ENCODE measurements at places on chromosomes 13 and 19.
A peak's percentile ranks its signal among the peaks of the same experiment; 100 is the strongest.

DNA sequence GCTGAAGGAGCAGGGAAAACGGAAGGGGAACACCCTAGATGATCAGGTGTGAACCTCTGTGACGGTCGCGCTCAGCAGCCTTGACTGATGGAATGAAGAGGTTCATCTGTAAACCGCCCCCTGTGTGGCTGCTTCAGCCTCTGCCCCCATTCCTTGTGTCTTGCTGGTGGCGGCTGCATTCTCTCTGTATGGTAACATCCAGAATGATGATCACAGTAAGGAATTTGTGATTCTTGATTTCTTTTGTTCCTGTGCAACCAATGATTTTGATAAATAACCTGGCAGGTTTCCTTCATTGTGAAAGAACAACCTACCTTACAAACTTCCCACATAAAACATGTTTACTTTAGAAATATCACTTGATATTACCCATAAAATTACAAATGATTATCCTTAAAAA lies 118.7 kb upstream of the MCF2L start:
- no peak for DNase-seq

GRCh38 chr19:51473009-51473707 lies 5.2 kb upstream of the CEACAM18 start:
- DNase-seq = peak; percentile 69

- DNase-seq = no peak
Measured at GRCh38 chr13:110377178-110377825, 70.2 kb downstream of the COL4A2 start.

GRCh38 chr19:18196511-18196845 lies 3.5 kb downstream of the MPV17L2 start:
- DNase-seq = no peak

- DNase-seq = no peak
Measured at GRCh38 chr19:1168572-1169410, 5.3 kb downstream of the SBNO2 start.

GRCh38 chr13:67880916-67881315 lies 650.8 kb upstream of the PCDH9 start:
- no peak for DNase-seq

DNA sequence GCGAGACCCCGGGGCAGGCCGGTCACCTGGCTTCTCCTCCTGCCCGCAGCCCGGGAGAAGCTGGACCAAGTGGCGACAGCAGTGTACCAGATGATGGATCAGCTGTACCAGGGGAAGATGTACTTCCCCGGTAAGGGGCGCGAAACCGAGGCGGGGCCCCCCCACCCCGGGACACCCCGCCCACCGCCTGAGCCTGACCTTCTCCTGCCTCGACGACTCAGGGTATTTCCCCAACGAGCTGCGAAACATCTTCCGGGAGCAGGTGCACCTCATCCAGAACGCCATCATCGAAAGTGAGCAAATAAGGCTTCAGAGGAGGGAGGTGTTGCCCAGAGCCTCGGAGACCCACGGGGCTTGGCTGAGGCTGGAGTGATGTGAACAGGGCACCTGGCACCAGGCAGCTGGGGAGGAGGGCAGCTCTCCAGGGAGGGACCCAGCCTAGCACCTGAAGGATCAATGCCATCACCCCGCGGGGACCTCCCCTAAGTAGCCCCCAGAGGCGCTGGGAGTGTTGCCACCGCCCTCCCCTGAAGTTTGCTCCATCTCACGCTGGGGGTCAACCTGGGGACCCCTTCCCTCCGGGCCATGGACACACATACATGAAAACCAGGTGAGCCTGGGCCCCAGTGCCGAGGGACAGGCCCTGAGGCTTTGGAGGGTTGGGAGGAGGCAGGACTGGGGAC lies 629 bp downstream of the IZUMO4 start:
- no peak for DNase-seq

GRCh38 chr13:39688699-39689405 lies 33.4 kb downstream of the COG6 start:
- no peak for DNase-seq

- peak; percentile 26 for DNase-seq
Measured at GRCh38 chr19:53868091-53868891, 608 bp downstream of the MYADM start.

GRCh38 chr19:16795731-16796130 lies 33.5 kb upstream of the SIN3B start:
- no peak for DNase-seq

DNA sequence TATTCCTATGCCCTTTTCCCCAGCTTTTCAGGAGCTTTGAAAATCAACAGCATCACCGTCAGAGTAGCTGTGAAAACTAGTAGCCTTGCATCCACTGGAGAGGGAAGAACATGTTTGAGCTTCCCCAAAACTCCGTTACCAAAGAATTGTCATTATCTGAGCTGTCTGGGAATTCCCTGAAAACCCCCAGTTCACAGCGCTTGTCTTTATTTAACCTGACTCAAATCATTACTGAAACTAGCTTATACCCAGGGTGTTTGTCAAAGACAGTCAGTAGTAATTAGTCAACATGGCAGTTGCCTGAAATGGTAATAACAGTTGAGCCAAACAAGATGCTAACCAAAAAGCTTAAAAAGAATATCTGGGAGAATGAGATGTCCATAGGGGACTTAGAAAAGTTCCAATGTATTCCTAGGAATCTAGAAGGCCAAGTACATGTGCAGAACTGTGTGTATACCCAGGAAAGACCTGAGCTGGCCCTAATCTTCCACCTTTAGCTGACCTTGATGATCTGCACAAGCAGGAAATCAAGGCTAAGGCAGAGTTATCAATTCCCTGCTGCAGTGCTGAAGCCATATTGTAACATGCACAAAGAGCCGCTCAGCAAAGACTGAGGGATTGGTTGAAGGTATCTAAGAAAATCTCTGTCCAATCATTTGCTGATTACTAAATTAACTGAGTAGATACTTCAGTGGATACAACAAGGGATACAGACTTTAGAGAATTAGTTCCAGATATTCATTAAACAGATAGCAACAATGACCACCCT lies 130.8 kb downstream of the KL start:
- no peak for DNase-seq

DNA sequence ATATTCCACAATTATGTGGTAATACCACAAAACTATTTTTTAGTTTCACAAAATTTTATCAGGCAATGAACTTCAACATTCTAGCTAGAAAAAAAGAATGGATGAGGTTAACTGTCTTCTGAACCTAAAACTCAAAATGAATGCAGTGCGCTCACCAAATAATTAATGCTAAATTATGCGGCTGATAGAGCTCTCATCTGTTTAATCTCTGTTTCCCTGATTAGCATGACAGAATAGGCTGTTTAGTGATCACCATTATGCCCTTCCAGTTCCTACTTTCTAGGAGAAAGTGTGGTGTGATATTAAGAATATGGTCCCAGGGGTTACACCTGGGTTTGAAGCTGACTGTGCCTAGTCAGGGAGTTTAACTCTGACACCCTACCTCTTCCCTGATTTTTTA lies 42.8 kb upstream of the POSTN start:
- DNase-seq = no peak

- no peak for DNase-seq
Measured at GRCh38 chr19:47598407-47599349, 10.3 kb upstream of the BICRA start.

- no peak for DNase-seq
Measured at GRCh38 chr13:95452375-95452774, 100.1 kb upstream of the CLDN10 start.

- DNase-seq = no peak
Measured at GRCh38 chr13:40158218-40158617, 502.8 kb downstream of the COG6 start.

- DNase-seq = no peak
Measured at GRCh38 chr13:102580552-102581169, 16.1 kb upstream of the TPP2 start.

DNA sequence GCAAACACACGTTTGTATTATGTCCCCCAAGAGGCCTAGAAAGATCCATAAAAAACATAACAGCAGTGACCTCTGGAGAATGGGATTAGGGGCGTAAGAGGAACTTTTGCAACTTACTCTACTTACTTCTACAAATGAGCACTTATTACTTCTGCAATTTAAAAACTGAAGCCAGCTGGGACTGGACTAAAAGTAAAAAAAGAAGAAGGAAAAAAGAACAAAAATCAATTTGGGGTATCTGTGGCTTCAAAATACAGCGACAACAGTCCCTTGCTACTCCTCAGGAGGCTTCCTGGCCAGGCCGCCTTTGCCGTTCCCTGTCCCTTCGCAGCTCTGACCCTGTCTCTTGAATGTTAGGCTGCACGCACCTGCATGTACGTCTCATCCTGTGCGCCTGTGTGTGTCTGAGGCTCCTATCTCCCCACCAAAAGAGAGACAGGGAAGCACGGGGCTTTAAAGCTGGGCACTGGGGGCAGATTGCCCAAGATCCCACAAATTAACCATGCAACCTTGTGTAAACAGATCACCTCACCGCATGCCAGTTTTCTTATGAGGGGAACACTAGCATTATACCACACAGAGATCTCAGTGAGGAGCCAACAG lies 12.1 kb upstream of the FKRP start:
- no peak for DNase-seq

DNA sequence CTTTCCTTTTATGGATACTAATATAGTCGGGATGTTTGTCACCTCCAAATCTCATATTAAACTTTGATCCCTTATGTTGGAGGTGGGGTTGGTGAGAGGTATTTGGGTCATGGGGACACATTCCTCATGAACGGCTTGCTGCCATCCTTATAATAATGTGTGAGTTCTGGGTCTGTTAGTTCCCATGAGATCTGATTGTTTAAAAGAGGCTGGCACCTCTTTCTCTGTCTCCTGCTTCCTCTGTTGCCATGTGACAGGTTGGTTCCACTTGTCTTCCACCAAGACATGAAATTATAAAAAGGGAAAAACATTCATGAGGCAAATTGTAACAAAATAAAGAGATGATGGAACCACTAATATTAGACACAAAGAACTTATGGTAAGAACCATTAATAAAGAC lies 107.8 kb upstream of the ATXN8OS start:
- DNase-seq = no peak

DNA sequence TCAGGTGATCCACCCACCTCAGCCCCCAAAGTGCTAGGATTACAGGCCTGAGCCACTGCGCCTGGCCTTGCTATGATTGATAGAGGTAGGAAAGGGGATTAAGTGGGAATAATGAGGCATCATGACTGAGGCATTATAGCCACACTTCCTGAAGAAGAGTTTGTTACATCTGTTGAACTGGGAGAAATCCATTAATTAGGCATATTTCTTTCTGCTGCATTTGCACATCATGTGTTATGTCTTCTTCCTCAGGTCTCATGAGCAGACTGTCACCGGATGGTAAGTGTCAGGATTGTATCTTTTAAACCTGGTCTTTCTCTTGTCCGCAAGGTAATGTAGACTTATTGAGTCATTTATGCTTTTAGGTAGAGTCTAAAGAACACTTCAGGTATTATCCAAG lies 12.2 kb downstream of the EDDM13 start:
- no peak for DNase-seq
